ENCODE measurements at places on chromosomes 3 and 15.
A peak's percentile ranks its signal among the peaks of the same experiment; 100 is the strongest.

- no peak for DNase-seq
These were observed 37.4 kb downstream of the EBLN2 start for GRCh38 chr3:73098873-73099272.

DNA sequence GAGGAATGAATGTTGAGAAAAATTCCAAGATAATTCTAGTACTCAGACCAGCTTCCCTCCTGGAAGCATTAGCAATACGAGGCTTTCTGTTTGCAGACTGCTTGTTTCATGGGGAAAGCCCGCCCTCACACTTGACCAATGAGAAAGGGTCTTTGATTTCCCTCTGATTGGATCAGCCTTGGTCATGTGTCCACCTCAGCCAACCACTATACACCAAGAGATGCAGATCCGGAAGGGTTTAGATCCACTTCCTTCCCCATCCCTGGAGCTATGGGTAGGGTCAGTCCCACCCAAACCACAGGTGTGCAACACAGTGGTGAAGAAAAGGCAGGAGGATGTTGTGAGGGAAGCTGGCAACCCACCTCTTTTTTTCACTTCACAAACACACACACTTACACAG is 154.7 kb downstream of the SV2B start:
- DNase-seq, result no peak

DNA sequence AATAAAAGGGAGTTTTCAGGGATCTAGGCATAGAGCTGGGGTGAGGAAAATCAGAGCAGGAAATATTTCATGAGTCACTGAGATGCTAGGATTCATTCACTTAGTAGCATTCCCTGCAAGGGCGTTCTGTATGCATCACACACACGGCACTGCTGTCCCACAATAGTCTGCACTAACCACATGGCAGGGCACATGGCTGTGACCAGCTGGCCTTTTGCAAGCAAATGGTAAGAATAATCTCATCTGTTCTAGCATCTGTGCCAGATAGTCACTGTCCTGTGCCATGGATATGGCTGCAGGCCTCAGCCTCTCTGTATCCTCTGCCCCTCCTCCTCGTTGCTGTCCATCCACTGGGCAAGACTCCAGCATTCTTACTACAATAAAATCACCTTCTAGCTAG is 37.8 kb downstream of the BOC start:
- peak; percentile 80 for DNase-seq

DNA sequence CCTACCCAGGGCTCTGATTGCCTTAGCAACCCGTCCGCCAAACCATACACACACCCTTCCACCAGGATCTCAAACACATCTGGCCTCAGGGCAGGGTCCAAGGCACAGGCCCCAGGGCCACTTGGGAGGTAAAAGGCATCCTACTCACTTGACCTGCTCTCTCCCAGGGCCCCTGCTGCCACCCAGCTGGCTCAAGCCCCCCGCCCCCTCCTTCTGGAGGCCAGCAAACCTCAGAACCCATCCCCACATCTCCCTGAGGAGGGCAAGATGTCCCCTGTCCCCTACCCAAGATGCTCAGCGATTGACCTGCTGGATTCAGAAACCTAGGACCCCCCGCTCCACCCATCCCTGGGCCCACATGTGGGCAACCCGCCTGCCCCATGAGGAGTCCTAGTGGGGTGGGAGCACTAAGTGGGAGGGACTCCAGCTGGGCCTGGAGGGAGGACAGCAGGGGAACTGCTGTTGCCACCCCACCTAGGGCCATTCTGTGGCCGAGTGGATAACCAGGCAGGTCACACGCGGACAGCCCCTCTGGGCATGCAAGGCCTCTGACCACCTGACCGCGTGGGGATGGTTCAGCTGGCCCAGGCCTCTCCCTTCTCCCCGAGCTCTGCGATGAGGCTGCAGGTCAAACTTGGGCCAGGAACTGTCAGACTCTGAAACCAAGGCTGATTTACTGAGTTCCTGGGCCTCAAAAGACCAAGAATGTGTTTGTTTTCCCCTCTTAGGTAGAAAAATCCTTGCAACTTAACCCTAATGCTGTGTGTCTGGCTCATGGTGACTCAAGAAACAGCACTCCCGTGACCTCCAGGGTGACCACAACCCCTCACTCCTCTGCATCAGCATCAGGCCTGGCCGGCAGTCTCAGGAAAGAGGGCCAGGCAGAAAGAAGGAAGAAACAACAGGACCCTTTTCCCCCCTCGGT is 4.2 kb downstream of the MFGE8 start:
- no peak for DNase-seq

DNA sequence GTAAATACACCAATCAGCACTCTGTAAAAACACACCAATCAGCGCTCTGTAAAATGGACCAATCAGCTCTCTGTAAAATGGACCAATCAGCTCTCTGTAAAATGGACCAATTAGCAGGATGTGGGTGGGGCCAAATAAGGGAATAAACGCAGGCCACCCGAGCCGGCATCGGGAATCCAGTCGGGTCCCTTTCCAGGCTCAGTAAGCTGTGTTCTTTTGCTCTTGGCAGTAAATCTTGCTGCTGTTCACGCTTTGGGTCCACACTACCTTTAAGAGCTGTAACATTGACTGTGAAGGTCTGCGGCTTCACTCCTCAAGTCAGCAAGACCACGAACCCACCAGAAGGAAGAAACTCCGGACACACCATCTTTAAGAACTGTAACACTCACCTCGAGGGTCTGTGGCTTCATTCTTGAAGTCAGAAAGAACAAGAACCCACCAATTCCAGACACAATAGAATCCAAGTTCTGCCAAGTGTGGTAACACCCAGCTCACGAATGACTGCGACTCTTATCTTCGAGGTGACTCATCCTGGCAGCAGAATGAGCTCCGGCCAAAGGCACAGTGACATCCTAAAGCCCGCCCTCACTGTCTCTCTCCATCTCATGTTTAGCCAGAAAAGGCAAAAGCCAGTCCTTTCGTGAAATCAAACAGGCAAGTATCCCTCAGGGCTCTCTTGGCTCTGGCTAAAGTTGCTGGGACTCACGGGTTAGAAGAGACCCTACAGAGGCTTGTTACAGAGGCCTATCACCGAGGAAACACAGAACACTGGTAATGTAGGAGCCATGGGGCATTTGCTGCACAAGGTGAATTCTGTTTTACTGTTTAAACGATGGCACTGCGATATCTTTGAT is 155.2 kb downstream of the FAM43A start:
- DNase-seq, result peak; percentile 5

- DNase-seq, result no peak
These were observed 84.1 kb downstream of the ABHD5 start for GRCh38 chr3:43774799-43775198.

- no peak for DNase-seq
These were observed 89.7 kb downstream of the LIPC start for GRCh38 chr15:58521293-58521991.

DNA sequence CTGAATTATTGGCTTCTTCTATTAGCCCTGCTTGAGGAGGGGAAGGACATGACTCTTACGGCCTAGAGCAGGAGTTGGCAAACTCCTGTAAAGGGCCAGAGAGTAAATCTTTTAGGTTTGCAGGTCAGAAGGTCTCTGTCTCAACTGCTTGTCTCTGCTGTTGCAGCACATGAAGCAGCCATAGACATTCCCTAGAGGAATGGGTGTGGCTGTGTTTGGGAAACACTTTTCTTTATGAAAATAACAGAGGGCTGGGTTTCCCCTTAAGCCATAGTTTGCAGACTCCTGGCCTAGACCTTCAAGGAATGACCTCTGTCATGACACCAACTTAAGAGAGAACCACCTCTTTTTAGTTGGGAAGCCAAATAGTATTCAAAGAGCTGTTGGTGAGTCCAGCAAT is 10.3 kb downstream of the TRAK1 start:
- no peak for DNase-seq

DNA sequence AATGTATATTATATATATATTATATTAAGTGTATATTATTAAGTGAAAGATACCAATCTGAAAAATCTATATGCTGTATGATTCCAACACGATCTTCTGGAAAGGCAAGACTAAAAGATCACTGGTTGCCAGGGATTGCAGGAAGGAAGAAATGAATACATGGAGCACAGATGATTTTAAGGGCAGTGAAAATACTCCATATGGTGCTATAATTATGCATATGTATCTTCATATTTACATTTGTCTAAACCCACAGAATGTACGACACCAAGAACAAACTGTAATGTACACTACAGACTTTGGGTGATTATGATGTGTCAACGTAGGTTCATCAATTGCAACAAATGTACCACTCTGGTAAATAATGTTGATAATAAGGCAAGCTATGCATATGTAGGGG is 194.7 kb upstream of the MME start:
- DNase-seq, result no peak

GRCh38 chr3:14201940-14202684 is 23.5 kb downstream of the LSM3 start:
- no peak for DNase-seq

DNA sequence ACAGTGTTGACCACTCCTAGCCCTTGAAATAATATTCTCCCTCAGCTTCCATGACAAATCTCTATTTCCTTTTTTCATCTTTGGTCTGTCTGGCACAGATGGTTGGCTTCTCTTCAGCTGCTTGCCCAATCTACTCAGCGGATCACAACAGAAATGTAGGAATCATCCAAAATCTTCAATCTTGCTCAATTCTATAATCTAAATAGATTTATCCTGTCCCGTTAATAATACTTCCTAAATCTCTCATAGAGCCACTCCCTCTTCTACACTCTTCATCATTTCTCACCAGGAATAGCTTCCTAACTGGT is 3.8 kb downstream of the PEAK1 start:
- peak; percentile 76 for DNase-seq

DNA sequence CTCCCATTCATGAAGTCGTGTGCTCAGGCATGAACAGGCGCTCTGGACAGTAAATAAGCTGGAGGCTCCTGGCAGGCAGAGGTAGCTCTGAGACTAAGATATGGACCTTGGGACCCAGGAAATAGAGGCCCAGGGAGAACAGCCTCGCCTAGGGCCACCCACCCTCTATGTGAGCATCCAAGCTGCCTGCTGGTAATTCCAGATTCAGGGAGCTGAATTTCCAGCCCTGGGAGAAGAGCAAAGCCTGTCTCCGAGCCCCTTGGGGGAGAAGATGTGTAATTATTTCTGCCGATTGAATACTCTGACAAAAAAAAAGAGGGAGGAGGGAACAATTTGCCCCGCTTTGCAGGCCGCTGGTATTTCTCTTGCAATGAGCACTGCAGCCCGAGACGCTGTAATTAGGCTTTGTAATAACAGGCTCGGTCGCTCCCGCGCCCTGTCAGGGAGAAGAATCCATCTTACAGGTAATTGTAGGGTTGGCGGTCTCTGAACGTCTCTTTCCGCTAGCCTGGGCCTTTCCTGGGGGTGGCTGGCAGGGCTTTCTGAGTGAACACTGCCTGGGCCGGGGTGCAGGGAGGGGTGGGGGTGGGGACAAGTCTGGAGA is 131.5 kb downstream of the WNT7A start:
- DNase-seq, result no peak

GRCh38 chr3:58572634-58573230 is 4.5 kb downstream of the FAM107A start:
- DNase-seq, result no peak

DNA sequence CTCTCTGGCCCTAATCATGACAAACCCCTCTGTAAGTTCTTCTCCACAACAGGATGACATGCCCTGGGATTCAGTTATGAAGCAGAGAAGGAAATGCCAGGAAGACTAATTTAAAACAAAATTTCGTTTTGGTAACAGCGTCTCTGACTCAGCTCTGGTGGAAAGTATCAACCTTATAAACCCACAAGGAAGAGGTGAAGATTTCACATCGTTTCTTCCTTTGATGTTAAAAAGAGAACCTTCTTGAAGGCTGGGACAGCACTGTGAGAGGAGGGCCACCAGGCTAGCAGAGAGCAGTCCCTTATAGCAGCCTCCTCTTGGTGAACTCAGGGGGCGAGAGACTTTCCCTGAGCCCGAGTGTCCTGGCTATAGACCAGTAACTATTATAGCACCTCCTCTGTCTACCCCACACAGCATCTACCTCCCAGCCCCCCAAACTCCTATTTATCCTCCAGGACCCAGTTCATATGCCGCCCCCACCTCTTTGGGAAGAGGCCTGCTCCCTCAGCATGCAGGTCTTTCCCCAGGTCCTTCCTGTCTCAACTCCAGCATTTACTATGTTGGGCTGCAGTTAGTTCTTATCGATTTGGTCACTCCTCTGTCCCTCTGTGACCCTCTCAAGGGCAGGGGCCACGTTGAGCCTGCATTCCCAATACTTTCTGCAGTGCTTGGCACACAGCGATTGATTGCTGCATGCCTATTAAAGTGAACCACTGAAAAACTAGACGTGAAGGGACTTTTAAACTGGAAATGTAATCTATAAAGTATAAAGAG is 321.5 kb upstream of the ICE2 start:
- peak; percentile 43 for DNase-seq

DNA sequence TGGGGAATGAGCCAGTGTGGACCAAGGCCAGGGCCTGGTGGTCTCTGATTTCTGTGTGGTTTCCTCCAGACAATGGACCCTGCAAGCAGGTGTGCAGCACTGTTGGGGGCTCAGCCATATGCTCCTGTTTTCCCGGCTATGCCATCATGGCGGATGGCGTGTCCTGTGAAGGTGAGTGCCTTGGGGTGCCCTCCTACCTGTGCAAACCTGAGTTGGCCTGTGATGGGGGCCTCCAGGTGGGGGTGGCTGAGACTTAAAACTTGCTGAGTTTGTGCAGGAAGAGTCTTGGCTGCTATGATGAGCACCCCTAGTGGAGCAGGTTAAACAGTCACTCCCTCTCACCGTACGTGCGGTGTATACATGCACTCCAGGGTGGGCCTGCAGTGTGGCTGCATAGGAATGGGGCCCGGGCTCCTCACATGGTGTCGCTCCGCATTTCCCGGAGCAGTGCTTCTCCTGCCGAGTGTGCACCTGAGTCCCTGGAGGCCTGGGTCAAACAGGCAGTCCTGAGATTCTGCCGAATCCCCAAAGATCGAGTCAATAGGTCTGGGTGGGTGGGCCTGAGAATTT is 70.8 kb downstream of the FBLN2 start:
- DNase-seq, result no peak

DNA sequence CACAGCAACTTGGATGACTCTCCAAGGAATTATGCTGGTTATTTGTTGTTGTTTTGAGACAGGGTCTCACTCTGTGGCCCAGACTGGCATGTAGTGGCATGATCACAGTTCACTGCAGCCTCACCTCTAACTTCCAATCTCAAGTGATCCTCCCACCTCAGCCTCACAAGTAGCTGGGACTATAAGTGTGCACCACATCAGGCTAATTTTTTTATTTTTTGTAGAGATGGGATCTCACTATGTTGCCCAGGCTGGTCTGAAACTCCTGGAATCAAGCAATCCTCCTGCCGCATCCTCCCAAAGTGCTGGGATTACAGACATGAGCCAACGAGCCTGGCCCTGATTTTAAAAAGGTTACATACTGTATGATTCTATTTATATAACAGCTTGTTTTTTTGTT is 63.0 kb downstream of the RBPMS2 start:
- DNase-seq, result no peak

All from stromal cell of bone marrow (primary cell).